Upper lobe of left lung (tissue), 6 donors: ENCODE measurements at places on chromosomes 16 and 17. TPM values are rescaled to one million over a fixed set of nuclear protein-coding genes. Genes with fewer than 3 reads are reported as not detected.

GRCh38 chr17:73750975-73751374 lies 106.7 kb upstream of the SDK2 start:
- DNase-seq = peak; percentile 12

- DNase-seq = no peak
These were observed 171.7 kb downstream of the C16orf95 start for GRCh38 chr16:87145181-87146176.

DNA sequence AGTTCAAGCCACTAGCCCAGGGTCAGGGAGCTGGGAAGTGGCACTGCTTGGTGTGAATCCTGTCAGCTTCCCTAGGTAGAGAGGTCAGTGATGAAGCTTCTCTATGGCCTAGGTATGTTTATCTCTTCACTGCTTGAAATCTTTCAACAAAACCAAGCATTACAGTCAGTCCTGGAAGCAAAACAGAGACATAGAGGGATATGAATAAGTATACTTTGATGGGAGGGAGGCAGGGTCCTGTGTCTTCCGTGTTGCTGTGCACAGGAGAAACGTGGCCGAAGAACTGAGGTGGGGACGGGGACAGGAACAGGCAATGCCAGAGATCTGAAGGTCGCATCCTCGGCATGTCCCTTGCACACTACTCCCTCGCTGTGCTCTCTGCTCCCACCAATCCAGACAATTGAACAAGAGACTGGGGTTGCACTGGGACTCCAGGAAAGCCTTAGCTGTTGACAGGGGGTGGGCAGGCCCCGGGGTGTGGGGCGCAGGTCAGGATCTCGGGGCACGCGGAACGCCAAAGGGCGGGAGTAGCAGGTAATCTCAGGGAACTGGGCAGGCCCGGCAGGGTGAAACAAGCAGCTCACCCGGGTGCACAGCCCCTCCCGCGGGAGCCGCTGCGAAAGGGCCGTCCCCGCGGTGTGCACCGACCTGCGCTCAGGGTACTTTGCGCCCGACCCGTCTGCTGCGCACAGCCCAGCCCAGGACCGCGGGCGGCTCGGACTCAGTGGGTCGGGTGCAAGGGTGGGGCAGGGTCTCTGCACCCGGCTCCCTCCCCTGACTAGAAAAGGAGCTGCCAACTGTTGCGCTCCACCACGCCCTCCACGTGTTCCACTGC lies at the start of gene MT1H:
TSS of gene MT1H (plus strand) at position 810 of the 835 bp plus-strand sequence. CDS start 71 bp downstream, outside the sequence.
- peak; percentile 85 for DNase-seq

GRCh38 chr17:7915179-7915610 lies 894 bp downstream of the RNF227 start:
- no peak for DNase-seq

- DNase-seq = peak; percentile 19
These were observed 72.8 kb downstream of the RPH3AL start for GRCh38 chr17:279776-280175.

GRCh38 chr17:42901535-42902229 lies 1.1 kb downstream of the G6PC1 start:
- no peak for DNase-seq

DNA sequence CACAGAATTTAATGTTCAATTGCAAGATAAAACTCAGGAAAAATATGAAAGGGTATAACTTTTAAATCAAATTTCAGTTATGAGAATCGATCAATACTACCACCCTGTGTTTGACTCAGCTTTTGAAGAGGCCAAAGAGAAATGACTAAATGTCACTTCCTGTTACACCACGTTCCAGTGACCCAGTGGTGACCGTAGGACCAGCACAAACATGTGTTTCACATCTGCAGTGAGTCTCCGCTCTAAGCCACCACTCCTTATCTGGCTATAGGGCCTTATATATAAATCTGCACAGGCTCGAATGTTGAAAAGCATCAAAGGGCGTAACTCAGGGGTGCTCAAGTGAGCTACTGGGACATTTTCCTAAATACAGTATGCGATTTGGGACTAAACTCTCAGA lies 36.1 kb downstream of the CYB5D2 start:
- DNase-seq = no peak

DNA sequence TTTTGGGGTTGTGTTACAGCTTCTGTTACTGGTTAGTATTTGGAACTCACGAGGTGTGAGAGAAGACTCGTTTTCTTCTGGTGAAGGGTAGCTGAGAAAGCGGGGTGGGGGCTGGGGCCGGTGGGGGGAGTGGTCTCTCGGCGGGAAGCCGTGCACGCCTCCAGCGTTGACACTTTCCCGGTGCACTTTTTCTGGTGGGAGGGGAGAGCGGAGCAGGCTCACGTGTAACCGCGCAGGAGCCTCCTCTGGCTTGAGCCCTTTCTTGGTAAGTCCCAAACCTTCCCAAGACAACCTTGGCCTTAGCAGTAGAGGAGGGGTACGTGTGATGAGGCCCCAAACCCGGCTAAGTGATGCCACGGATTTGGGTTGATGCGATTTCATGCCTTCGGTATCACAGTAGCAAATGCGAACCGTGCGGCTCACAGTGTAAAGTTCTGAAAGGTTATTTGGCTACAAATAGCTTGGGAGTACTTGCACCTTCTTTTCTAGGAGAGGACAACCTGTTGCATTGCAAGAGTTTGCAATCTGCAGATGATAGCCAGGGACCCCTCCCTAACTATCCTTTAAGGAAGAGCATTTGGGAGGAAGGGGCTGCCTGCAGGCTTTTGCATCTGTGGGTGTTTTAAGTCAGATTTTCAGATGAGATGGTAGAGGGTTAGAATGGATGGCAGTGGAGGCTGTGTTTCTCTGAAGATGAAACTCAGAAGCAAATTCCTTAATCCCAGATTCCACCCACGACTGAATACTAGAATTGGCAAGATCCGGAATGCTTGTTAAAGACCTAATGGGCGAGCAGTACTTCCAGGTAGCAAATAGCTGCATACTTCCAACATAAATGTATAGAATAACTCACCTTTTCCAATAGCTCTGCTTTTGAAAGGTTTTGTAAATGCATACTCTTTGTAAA lies 1.5 kb downstream of the HLF start:
- no peak for DNase-seq

- DNase-seq = no peak
These were observed 1.8 kb downstream of the KCNJ16 start for GRCh38 chr17:70076831-70077230.

GRCh38 chr16:81445143-81445961 lies 744 bp downstream of the CMIP start:
- DNase-seq = peak; percentile 51

DNA sequence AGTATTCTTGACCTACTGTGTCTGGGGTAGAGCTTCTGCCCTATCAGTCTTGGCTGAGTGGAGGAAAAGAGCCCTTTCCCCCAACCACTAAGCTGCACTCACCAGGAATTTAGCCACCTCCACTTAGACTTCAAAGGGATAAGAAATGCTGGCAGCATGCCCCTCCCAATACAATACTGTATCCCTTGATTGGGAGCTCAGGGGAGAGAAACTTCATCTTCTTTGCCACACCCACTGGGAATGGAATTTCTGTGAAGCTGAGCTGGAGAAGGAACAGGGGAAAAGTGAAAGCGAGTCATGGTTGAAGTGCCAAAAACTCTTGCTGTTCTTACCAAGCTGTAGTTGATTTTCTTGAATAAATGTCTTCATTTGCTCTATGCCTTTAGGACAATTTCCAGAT lies 68.8 kb downstream of the CEP112 start:
- DNase-seq = no peak

GRCh38 chr16:90077757-90078578 lies 837 bp upstream of the PRDM7 start:
- DNase-seq = peak; percentile 32

DNA sequence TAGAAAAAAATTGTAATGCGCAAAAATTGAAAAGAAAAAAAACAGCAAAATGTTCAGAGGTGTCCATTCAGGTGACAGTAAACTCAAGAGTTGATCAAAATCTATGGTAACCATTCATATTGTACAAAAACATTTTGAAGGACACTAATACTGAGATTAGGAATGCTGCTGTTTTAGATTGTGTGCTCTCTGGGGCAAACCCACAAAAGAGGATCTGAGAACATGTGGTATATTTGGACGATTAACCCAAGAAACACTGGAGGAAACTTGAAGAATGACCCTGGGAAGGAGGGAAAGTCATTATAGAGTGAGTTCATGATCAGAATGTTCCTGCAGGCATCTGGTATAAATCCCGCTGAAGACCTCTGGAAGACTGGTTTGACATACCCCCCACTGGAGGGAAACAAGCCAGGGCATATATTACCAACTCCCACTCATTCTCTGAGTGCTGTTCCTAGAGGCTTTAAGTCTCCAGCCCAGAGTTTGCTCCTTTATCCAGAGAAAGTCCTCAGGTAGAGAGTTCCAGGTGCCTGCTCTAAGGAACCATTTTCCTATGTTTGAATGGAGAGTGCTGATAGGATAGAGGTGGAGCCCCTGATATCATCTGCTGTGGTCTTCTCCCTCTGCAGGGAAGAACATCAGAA lies 1.2 kb downstream of the KRTAP4-2 start:
- no peak for DNase-seq

DNA sequence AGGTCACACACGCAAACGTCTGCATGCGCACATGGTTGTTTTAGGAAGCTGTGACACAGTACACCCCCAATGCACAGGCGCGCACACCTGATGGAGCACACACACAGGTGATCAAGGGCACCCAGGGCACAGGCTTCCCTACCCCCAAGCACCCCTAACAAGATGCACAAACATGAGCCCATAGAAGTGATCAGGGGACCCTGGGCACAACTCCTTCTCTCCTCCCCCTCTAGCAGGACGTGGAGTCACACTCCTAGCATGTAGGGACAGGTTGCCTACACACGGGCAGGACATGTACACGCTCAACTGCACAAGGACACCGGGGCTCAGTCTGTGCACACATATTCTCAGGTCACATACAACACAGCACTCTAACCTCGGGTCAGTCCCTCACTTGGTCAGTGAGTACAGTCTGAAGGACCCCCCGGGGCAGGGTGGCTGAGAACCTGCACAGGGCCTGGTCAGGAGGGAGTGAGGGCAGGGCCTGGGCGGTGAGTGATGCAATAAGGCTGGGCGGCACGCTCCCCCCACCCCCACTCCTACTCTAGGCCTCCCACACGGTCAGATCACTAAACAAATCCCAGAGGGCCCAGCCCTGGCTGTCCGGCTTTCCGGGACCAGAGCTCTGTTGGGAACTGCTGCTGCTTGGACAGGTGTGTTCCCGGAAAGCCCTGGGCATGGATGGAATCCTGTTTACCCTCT lies 751 bp upstream of the DOC2B start:
- DNase-seq = no peak

DNA sequence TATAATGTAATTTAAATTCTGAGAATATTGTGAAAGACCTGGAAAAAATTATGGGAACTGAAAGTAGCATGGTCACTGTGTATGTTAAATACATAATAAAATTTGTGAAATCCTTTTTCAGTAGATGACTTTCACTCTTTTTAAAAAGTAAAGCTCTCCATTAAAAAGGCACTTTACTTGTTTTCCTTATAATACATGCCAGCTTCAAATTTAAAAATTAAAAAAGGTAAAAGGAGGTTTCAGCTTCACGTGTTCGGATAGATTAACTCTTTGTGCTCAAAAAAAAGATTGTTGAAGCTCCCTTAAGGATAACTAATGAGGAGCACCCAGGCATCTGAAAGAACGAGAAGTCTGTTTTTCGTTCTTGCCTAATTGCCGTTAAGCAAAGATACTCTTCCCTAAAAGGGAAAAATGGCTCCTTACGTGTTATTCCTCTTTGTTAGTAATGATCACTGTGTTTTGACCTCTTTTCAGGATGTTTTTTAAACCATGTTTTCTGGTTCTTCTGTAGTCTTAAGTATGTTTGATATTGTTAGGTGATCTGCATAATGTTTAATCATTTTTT lies 87.8 kb downstream of the TUBD1 start:
- no peak for DNase-seq

DNA sequence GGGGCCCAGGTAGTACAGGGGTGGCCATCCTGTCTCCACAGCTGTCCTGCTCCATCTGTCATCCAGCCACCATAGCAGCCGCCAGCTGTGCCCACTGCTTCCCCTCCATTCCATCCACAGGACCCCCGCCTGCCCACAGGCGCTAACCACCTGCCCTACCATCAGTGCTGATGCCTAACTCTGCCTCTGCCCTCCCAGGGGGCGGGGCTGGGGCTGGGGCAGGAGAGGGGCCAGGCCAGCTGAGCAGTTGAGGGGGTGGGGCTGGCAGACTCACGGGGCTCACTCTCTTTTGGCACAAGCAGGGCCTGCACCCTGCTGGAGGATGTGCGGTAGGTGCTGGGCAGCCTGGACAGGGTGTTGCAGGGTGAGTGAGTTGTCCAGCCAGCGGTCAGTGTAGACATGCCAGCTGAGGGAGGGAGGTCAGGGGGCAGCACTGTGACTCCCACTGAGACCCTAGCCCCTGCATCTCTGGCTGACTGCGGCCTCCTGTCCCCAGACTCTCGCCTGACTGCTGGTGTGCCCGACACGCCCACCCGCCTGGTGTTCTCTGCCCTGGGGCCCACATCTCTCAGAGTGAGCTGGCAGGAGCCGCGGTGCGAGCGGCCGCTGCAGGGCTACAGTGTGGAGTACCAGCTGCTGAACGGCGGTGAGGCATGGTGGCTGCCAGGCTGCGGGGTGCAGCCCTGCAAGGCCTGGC lies 9.6 kb downstream of the GALK1 start:
- peak; percentile 85 for DNase-seq

DNA sequence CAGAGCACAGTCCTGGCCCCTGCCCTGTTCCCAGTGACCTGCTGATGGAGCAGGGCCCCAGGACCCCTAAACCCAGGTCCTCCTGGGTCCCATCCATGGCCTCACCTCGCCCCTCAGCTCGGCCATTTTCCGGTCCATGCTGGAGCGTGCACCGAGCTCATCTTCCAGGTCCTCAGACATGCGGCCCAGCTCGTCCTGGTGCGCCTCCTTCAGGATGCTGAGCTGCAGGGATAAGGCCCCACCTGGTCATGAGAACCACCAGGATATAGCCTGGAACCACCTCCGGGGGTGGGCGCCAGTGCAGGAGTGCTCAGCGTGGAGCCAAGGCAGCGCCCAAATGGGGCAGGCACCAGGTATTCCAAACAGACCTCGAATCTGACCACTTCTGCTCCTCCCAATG lies 17.9 kb downstream of the CCDC102A start:
- no peak for DNase-seq

DNA sequence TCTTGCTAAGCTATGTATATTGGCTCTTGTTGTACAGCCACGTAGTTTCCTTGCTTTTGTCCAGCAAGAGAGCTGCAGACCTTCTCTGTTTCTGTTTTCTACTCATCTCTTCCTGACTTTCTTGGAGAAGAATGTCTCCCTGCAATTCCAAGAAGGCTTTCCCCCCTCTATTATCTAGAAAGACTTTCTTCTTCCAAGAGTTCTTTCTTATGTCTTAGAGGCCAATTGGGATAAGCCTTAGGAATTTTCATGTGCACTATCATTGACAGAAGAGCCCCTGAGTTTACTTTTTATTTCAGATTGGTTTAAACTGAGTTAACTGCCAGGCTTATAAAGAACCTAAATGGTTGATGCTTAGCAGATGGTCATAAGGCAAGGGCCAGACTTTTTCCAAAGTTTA lies 9.0 kb downstream of the CAPNS2 start:
- DNase-seq = no peak

- no peak for DNase-seq
These were observed 71.7 kb downstream of the GPRC5B start for GRCh38 chr16:19812986-19813385.

MINK1 gene
- total RNA-seq = 85.2 TPM

SPATA22 gene
- 2.1 TPM for total RNA-seq

HBZ gene
- total RNA-seq = 1.1 TPM

CCDC200 gene
- total RNA-seq = not detected

USH1G gene
- not detected for total RNA-seq
